ENCODE measurements at places on chromosomes 1 and 21.

- DNase-seq, result no peak
Observed at GRCh38 chr1:97563926-97564325, 356.9 kb downstream of the DPYD start.

DNA sequence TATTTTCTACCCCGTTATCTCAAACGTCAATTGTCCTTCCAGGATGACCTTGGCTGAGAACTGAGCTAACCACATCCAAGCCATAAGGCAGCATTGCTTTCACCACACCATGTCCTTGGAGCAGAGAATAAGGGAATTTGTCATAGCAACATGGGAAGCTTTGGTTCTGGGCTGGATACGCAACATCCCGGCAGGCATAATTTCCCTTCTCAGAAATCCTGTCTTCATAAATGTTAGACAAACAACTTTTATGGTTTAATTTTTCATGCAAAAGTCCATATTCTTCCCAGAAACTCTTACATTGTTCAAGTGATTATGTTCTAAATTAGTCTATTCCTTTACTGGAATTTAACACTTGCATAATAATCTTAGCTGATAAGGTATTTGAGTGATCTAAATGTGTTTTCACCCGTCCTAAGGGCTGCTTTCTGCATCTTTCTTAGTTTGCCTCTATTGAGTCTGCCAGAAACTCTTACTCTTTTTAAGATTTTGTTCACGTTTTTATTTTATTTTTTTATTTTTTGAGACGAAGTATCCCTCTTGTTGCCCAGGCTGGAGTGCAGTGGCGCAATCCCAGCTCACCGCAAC is 51.8 kb downstream of the KCNJ15 start:
- DNase-seq, result no peak

GRCh38 chr1:202173993-202174392 is 13.6 kb upstream of the PTPN7 start:
- DNase-seq, result no peak

DNA sequence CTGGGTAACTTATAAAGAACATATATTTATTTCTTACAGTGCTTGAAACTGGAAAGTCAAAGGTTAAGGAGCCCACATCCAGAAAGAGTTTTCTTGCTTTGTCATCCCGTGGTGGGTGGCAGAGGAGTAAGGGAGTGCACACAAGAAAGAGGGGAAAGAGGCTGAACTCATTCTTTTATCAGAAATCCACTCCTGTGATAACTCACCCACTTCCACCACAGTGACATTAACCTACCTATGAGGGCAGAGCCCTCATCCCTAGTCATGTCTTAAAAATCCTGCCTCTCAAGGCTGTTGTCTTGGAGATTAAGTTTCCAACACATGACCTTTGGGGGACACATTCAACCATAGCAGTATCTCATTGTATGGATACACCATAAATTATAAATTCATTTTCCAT is 32.5 kb upstream of the RGS4 start:
- no peak for DNase-seq

DNA sequence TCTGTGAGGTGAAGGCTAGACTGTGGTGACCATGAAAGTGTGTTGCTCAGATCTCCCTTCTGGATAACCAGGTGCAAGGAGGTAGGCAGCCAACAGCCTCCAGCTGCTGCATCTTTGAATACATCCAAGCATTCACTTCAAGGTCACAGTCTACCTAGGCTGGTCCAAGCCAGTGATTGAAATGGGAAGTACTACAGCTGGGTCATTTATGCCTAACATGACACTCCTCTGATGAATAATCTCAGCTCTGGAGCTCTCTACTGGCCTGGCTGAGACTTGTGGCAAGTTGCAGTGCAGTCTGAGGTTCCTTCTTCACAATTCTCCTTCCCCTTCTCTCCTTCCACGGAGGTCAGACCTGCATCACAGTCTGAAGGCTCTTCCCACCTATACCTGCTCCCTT is 35.0 kb upstream of the ARHGAP29 start:
- DNase-seq, result no peak

DNA sequence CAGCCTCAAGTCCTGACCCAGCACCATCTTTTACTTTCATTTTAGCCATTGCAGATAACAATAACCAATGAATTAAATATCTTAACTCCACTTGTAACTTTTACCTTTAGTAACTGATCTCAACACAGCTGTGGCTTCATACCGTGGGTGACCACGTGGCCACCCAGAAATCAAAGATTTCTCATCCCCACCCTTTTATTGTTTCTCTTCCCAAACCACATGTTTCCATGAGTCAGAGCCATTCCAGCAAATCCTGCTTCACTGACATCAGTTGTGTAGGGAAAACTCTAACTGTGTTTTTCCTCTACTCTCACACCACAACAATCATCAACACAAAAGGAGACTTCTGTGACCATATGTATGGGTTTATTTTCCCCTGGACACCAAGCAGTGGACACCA is 25.1 kb upstream of the BRDT start:
- no peak for DNase-seq

DNA sequence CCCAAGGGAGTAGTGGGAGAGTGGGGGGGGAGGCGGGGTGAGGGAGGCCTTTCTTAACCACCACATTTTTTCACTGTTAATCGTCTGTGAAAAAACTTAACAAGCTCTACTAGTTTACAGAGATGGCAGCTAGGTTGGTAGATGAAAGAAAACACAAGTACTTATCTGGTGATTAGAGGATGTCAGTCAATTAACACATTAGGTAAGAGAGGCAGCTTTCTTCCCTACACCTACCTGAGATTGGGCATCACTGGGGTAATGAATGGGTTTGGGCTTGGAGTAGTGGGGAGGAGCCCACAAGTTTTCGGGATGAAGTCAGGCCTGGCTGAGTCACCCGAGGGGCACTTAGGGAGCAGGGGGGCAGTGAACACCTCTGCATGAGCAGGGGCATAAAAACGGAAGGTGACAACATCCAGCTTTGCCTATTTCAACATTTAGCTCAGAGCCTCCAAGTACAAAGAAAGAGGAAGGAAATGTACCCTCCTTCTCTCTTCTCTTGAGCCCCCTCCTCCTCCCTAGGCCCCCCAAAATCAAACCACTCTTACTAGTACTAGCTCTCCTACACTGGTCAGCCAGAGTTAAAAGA is 2.5 kb downstream of the LBR start:
- no peak for DNase-seq

DNA sequence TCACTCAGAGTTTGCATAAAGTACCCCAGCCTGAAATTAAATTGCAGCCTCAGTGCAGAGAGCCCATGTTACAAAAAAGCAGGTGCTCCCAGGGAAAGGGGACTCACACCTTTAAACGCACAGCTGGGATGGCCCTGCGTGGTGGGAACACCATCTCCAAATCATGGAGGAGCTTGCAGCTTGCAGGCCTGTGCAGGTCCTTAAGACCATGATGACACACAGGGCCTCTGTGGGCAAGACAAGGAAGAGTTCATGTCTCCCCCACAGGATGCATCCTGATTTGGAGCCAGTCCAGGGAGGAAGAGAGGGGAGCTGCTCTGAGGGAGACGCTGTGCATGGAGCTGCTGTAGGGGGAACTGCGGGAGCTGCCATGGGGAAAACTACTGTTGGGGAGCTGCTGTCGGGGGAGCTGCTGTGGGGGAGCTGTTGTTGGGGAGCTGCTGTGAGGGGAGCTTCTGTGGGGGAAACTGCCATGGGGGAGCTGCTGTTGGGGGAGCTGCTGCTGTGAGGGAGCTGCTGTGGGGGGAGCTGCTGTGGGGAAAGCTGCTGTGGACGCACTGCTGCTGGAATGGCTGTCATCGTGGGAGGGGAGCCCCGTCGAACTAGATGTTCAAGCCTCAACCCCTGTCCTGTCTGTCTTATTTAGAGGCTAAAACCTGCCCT is 113.9 kb downstream of the MATN1 start:
- no peak for DNase-seq

- DNase-seq, result no peak
Observed at GRCh38 chr1:25765136-25765922, 34.7 kb upstream of the SELENON start.

- DNase-seq, result no peak
Observed at GRCh38 chr1:30166174-30166573, 557.2 kb downstream of the MATN1 start.

GRCh38 chr1:27864264-27864895 is 8.0 kb upstream of the THEMIS2 start:
- no peak for DNase-seq

DNA sequence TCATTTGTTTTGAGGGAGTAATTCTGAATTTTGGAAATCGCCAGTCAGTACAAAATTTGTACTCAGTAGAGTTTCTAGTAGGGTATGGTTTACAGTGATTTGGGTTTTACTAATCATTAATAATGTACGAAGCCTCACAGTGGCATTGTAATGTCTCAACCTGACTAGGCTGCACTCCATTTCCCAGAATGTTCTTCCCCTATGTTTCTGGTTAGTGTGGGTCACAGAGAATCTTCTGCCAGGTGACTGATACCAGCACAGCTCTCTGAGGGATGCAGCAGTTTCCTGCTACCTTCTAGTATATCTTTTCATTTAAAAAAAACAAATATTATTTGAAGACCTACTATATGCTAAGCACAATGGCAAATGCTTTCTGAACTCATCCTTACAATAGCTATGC is 112.9 kb downstream of the PTPN14 start:
- no peak for DNase-seq

All from stimulated activated CD4-positive, alpha-beta T cell treated with anti-CD3 and anti-CD28 coated beads, Interleukin-12 subunit alpha, Interleukin-12 subunit beta, amount 100 ng/mL, for 48 hours (primary cell).